ENCODE measurements at places on chromosomes 7 and 10.

DNA sequence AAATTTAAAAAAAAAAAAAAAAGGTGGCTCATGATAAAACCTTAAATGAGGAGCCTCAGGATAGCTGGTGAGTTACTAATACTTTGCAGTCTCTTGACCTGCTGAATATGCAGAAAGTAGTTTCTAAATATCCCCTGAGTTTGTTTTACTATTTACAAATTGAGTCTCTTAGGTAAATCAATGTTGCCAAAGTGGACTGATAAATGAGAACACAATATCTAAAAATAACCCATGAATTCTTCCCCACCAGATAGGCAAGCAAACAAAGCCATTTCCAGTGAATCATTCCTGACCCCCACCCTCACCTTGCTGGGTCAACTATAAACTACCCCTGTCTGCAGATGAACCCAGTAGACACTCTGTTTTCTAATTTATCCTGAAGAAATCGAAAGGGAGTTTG lies 78.9 kb downstream of the GFRA1 start:
- no peak for DNase-seq

DNA sequence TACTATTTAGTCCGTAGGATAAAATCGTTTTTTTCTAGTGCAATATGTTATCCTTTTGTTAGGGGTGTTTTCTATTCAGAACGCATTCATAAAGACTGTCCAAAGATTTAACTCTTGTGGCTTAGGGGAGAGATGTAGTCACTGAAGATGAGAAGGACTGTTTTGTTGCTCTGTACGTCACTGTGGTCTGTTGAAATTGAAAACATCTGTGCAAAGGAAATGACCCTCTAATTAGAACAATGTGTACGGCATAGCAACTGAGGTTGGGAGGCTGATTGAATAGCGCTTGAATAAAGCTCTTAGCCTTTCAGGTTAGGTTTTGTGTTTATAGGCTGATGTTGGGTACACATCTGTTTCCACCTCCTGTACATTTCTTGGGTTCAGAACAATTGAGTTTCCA lies 453.4 kb upstream of the AKR1E2 start:
- peak; percentile 98 for DNase-seq

- DNase-seq, result no peak
These were observed 886.4 kb upstream of the LRRN3 start for GRCh38 chr7:110204527-110204926.

GRCh38 chr7:18768256-18768655 lies 272.7 kb downstream of the HDAC9 start:
- no peak for DNase-seq

GRCh38 chr7:123658023-123658422 lies 2.4 kb downstream of the LMOD2 start:
- no peak for DNase-seq

- DNase-seq, result peak; percentile 52
These were observed 144.2 kb upstream of the EGR2 start for GRCh38 chr10:62960416-62960815.

- no peak for DNase-seq
These were observed 387.1 kb downstream of the IPMK start for GRCh38 chr10:57880446-57881227.

DNA sequence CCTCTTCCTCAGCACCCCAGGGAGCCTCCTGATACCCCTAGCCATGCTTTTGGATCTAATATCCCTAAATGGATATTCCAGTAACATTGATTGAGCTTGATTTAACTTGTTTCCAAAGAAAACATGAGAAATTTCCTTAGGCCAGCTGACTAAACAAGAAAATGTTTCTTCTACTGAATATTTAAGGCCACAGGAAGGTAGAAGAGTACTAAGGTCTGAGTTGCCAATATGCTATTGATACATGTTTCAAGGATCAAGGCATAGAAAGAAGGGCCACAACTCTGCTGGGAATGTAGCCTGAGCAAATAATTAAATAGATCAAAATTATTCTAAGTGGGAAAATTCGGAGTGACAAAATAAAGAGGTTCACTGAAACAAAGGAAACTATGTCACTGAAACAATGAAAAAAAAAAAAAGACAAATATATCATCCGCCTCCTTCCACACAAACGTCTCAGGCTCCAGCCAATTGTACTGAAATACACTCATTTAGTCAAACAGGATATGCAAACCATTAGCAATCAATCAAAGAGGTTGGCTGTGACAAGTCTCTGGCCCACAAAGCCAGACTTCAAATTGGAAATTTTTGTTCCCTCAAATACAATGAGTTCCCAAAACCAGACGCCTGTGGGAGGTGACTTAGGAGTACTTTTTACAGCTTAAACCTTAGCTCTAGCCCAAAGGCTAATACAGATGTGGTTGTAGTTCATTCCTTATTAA lies 396.2 kb downstream of the HTR7 start:
- DNase-seq, result peak; percentile 15

DNA sequence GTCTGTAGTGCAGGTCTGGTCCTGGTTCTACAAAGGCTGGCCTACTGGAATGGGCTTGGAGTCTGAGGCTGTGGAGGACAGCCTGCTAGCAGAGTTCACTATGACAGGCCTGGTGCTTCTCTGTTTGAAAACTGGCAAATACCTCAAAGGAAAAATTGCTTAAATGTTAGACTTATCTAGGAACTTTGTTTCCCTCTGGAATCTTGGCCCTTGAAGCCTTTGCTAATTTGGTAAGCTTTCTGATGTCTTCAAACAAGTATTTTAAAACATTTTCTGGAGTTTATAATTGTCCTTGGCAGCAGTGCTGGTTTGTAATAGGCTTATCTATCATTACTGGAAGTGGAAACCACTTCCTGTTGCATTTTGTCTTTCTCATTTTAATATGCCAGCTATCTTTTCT lies 139.7 kb downstream of the TMEM26 start:
- DNase-seq, result peak; percentile 46

DNA sequence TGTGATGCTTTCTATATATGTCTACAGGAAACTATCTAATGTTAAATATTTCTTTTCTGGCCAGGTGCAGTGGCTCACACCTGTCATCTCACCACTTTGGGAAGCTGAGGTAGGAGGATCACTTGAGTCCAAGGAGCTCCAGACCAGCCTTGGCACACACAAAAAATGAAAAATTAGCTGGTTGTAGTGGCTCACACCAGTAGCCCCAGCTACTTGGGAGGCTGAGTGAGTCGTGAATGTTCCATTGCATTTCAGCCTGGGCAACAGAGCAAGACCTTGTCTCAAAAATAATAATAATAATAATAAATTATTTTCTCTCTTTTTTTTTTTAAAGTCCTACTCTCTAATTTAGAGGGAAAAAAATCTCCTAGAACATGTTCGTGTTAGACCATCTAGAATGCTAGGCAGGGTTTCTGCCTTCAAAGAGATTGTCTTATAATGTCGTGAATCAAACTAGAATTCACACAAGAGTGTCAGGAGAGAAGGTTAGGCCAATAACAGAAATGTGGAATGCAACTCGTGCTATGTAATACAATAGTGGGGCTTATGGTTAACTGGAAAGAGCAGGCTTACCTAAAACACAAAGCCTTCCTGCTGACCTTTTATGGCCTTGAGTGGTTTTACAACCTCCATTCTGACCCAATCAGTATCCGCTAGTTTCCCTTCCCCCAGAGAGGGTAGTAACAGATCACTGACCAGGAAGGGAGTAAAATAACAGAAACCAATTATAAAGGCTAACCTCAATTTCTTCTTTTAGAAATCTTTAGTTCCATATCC lies 46.3 kb downstream of the MYOF start:
- peak; percentile 90 for DNase-seq

DNA sequence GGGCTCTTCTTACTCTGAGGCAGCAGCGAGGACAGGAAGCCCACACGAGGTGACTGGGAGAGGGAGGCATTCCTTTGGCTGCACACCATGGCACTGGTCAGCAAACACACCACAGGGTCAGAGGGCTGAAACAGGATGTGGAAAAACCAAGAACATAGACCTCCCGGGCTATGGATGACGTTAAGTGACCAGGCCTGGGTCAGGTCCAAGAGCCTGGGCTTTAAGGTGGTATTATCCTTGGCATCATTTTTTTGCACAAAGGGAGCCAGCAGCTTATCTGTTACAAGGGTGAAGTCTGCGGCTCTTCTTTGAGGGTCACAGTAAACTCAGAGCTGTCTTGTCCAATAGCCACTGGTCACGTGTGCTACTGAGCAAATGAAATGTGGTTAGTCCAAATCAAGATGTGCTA lies 7.0 kb downstream of the WDR91 start:
- DNase-seq, result peak; percentile 50

DNA sequence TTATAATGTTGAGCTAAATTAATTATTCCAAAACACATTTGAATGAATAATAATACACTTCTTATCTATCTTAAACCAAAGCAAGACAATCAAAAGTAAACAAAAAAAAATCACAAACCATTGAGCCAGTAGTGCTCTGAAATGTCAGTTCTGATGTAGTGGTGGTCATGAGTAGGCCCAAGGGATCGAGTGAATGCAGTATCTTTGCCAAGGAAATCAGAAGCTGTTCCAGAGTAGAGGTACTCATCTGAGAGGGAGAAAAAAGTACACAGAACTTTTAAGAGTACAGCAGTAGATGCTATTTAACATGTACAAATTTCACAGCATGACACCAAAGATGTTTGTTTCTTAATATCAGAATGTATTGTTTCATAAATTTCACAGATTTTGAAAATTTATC lies 121.5 kb downstream of the SEMA3D start:
- peak; percentile 71 for DNase-seq

- no peak for DNase-seq
These were observed 24.8 kb downstream of the PCBD1 start for GRCh38 chr10:70863470-70864160.

GRCh38 chr7:33243319-33243881 lies 114.0 kb downstream of the BBS9 start:
- peak; percentile 81 for DNase-seq

All from fibroblast of pulmonary artery (primary cell).